Activated CD8-positive, alpha-beta memory T cell treated with anti-CD3 and anti-CD28 coated beads, Interleukin-2, amount 10 ng/mL, durations not matched to agents 7 days and 5 days (primary cell): ENCODE measurements at places on chromosomes 4 and X. TPM values are rescaled to one million over a fixed set of nuclear protein-coding genes. Genes with fewer than 3 reads are reported as not detected.

- H3K36me3 ChIP-seq, result no peaks in the 10 kb centered on the region
- H3K27me3 ChIP-seq, result no peaks in the 10 kb centered on the region
- peaks cover 3% of the 10 kb centered on the region for H3K4me1 ChIP-seq
- H3K27ac ChIP-seq, result no peak overlapping the region
- no peak for DNase-seq
- no peak overlapping the region for H3K4me3 ChIP-seq
These were observed 65.4 kb upstream of the FAM9C start for GRCh38 chrX:13109817-13110216.

DNA sequence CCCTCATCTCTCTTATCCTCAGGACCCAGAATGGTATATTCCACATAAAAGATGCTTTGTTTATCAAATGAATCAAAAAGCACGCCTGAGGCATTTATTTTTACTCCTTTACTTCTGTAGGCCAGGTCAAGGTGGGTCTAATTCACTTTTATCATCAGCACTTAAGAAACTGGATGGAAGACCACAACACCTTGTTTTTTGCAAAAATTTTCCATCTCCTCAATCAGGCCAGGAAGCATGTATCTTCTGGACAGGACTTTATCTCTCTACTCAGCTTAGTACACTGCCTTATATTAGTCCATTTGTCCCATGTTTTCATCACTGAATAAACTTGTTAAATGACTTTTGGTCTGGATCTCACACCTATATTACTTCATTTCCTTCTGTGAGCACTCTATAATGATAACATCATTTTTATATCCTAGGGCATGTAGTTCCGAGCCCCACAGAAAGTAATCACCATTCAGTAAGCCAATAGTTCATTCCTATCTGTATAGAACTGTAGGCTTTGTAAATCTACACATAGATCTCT is 260.5 kb downstream of the CHIC1 start:
- no peak overlapping the region for H3K27ac ChIP-seq
- no peaks in the 10 kb centered on the region for H3K4me1 ChIP-seq
- H3K27me3 ChIP-seq, result peaks cover 3% of the 10 kb centered on the region
- no peaks in the 10 kb centered on the region for H3K36me3 ChIP-seq
- DNase-seq, result no peak
- no peak overlapping the region for H3K4me3 ChIP-seq

The KIT gene
- 11.0 TPM for total RNA-seq

GRCh38 chr4:59091146-59092142 is 1981.3 kb upstream of the IGFBP7 start:
- DNase-seq, result no peak
- H3K36me3 ChIP-seq, result no peaks in the 10 kb centered on the region
- no peak overlapping the region for H3K4me3 ChIP-seq
- H3K27ac ChIP-seq, result no peak overlapping the region
- H3K4me1 ChIP-seq, result no peaks in the 10 kb centered on the region
- H3K27me3 ChIP-seq, result no peaks in the 10 kb centered on the region

GRCh38 chr4:120821977-120822376 is 100.5 kb downstream of the PRDM5 start:
- no peak overlapping the region for H3K27ac ChIP-seq
- H3K4me1 ChIP-seq, result peaks cover 12% of the 10 kb centered on the region
- H3K36me3 ChIP-seq, result peaks cover 1% of the 10 kb centered on the region
- no peak for DNase-seq

GRCh38 chr4:139951021-139951420 is 203.0 kb downstream of the MAML3 start:
- DNase-seq, result peak; percentile 72
- peaks cover 27% of the 10 kb centered on the region for H3K27me3 ChIP-seq
- peaks cover 36% of the 10 kb centered on the region for H3K4me1 ChIP-seq
- H3K36me3 ChIP-seq, result peaks cover 10% of the 10 kb centered on the region
- peak overlapping the region; percentile 83 for H3K27ac ChIP-seq
- H3K4me3 ChIP-seq, result peak overlapping the region; percentile 43

GRCh38 chr4:88108747-88109122 is 49.7 kb downstream of the ABCG2 start:
- H3K4me3 ChIP-seq, result no peak overlapping the region
- DNase-seq, result no peak
- no peak overlapping the region for H3K27ac ChIP-seq
- H3K27me3 ChIP-seq, result peaks cover 4% of the 10 kb centered on the region

- peaks cover 5% of the 10 kb centered on the region for H3K27me3 ChIP-seq
- H3K4me3 ChIP-seq, result peak overlapping the region; percentile 57
- no peaks in the 10 kb centered on the region for H3K36me3 ChIP-seq
- H3K27ac ChIP-seq, result peak overlapping the region; percentile 52
- H3K4me1 ChIP-seq, result peaks cover 36% of the 10 kb centered on the region
These were observed 49.5 kb downstream of the CLDN34 start for GRCh38 chrX:10016519-10017132.

- no peaks in the 10 kb centered on the region for H3K36me3 ChIP-seq
- no peak overlapping the region for H3K4me3 ChIP-seq
- H3K27me3 ChIP-seq, result no peaks in the 10 kb centered on the region
- peaks cover 19% of the 10 kb centered on the region for H3K4me1 ChIP-seq
- no peak overlapping the region for H3K27ac ChIP-seq
These were observed 2.4 kb upstream of the BCORL1 start for GRCh38 chrX:129980001-129980401.

- no peaks in the 10 kb centered on the region for H3K36me3 ChIP-seq
- H3K27me3 ChIP-seq, result no peaks in the 10 kb centered on the region
- H3K4me3 ChIP-seq, result no peak overlapping the region
These were observed 94.6 kb downstream of the AKAP4 start for GRCh38 chrX:50106051-50106675.

GRCh38 chr4:71533121-71533520 is 194.3 kb downstream of the SLC4A4 start:
- no peaks in the 10 kb centered on the region for H3K4me1 ChIP-seq
- H3K36me3 ChIP-seq, result no peaks in the 10 kb centered on the region
- no peak overlapping the region for H3K27ac ChIP-seq
- DNase-seq, result no peak
- no peaks in the 10 kb centered on the region for H3K27me3 ChIP-seq
- H3K4me3 ChIP-seq, result no peak overlapping the region

GRCh38 chrX:103629318-103630170 is 769 bp downstream of the TCEAL1 start:
- peaks cover 13% of the 10 kb centered on the region for H3K4me1 ChIP-seq
- no peaks in the 10 kb centered on the region for H3K36me3 ChIP-seq
- peak; percentile 41 for DNase-seq
- peak overlapping the region; percentile 84 for H3K4me3 ChIP-seq
- peak overlapping the region; percentile 75 for H3K27ac ChIP-seq
- no peaks in the 10 kb centered on the region for H3K27me3 ChIP-seq

GRCh38 chrX:54641530-54641929 is 111.5 kb downstream of the GNL3L start:
- H3K27ac ChIP-seq, result no peak overlapping the region
- no peak overlapping the region for H3K4me3 ChIP-seq
- H3K36me3 ChIP-seq, result peaks cover 6% of the 10 kb centered on the region
- no peaks in the 10 kb centered on the region for H3K27me3 ChIP-seq

The PLAC1 gene
- total RNA-seq, result not detected
